ENCODE measurements at places on chromosomes 16 and 17.

DNA sequence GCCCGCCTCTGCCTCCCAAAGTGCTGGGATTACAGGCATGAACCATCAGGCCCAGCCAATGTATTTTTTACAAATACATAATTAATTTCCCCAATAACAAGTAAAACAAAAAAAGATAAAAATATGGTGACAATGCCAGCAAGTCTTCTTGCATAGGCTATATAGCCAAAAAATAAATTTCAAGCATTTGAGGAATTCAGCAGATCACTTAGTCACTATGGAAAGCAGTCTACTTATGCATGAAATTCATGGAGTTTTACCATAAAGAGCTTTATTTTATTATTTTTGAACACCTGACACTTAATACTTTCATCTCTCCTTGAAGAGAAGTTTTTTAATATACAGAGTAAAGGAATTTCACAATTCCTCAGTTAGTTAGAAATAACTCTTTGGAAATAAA is 56.4 kb downstream of the BRIP1 start:
- DNase-seq: peak; percentile 41

GRCh38 chr16:73350707-73351452 is 303.0 kb upstream of the ZFHX3 start:
- DNase-seq: no peak

- no peak for DNase-seq
Observed at GRCh38 chr17:61443475-61443882, 8.7 kb upstream of the TBX4 start.

DNA sequence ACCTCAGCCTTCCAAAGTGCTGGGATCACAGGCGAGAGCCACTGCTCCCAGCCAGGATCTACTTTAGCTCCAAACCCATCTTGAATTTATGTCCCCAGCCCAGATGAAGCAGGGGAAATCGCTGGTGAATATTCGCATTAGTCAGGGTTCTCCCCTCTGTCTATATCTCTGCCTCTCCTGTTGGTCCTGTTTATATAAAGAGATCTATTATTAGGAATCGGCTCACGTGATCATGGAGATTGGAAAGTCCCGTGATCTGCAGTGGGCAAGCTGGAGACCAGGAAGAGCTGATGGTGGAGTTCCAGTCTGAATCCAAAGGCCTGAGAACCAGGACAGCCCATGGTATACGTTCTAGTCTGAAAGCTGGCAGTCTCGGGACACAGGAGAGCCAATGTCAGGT is 382.8 kb downstream of the SEC14L1 start:
- no peak for DNase-seq

DNA sequence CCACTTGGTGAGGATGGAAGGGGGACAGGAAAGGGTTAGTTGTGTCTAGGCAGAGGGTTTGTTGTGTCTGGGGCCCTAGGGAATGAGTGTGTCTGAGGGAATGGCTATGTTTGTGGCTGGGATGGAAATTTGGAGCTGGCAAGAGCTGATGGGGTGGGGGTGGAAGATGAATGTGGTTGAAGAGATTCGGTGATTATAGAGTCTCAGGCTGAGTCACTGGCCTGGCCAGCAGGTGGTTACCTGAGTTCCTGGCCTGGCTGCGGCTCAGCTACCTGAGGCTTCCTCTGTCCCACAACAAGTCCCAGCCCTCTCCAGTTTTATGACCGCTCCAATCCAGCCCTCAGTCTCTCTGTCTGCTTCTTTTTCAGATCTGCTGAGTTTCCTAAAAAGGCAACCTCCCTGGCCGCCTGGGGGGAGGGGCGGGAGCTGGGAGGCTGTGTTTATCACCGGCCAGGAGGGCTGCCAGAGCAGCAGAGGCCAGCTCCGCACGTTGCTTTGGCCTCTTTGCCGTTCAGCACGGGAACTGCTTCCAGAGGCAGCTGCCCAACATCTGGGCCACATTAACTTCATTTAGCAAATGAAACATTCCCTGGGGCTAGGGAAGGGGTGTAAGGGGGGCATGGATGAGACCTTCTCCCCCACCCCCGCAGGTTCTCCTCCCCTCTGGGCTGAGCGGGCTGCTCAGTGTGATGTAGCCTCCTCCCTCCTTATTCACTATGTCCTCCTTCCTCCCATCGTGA is 21.8 kb downstream of the ITGB3 start:
- DNase-seq: peak; percentile 83
